Nasal cavity respiratory epithelium epithelial cell of viscerocranial mucosa (primary cell): ENCODE measurements at places on chromosomes 1 and 21. TPM values are rescaled to one million over a fixed set of nuclear protein-coding genes. Genes with fewer than 3 reads are reported as not detected.

Gene MYBPH
- not detected in 2 replicates for total RNA-seq

Gene PRR9
- total RNA-seq = 2.1 TPM in 1 of 2 replicates, not detected in the other

Gene CRYZL1
- 16.1 and 22.3 TPM in 2 replicates for total RNA-seq

Gene DISC1
- total RNA-seq = 0.34 and 0.85 TPM in 2 replicates

Gene OR2G6
- not detected in 2 replicates for total RNA-seq

Gene ERVH48-1
- total RNA-seq = not detected in 2 replicates

Gene PIGR
- 1.7 and 14.5 TPM in 2 replicates for total RNA-seq

Gene FCRL6
- total RNA-seq = not detected in 2 replicates

Gene CDC20
- total RNA-seq = 0.21 and 1.4 TPM in 2 replicates

Gene S100A13
- total RNA-seq = 16.8 and 44.1 TPM in 2 replicates

Gene LCE1B
- total RNA-seq = not detected in 2 replicates

Gene PLCH2
- 102 and 141 TPM in 2 replicates for total RNA-seq

Gene DHCR24
- total RNA-seq = 116 and 550 TPM in 2 replicates

Gene WLS
- 35.5 and 64.0 TPM in 2 replicates for total RNA-seq

Gene LDLRAD1
- under 0.01 and 0.43 TPM in 2 replicates for total RNA-seq

Gene MCOLN3
- 4.4 and 24.0 TPM in 2 replicates for total RNA-seq

Gene TNFRSF1B
- 0.07 TPM in 1 of 2 replicates, not detected in the other for total RNA-seq

Gene PPFIA4
- total RNA-seq = 0.34 and 3.1 TPM in 2 replicates

Gene SLC2A5
- total RNA-seq = 0.34 and 0.50 TPM in 2 replicates

Gene SMIM34
- 0.14 and 2.4 TPM in 2 replicates for total RNA-seq

Gene TSTD1
- total RNA-seq = 38.3 and 78.6 TPM in 2 replicates
